Umbilical cord (tissue), 2 donors: ENCODE measurements at places on chromosomes 3 and 15. TPM values are rescaled to one million over a fixed set of nuclear protein-coding genes. Genes with fewer than 3 reads are reported as not detected.
A peak's percentile ranks its signal among the peaks of the same experiment; 100 is the strongest.

FGF12 gene
- total RNA-seq = 7.0 TPM

UBA7 gene
- 40.9 TPM for total RNA-seq

ATP13A4 gene
- total RNA-seq = 16.6 TPM

TM4SF4 gene
- 2.6 TPM for total RNA-seq

- DNase-seq = peak; percentile 97
Observed at GRCh38 chr3:4983739-4984510, 4.7 kb downstream of the BHLHE40 start.

GRCh38 chr3:67302489-67302888 lies 304.4 kb downstream of the KBTBD8 start:
- no peak for DNase-seq

- peak; percentile 68 for DNase-seq
Observed at GRCh38 chr3:119352863-119353527, 58.8 kb downstream of the ARHGAP31 start.

DNA sequence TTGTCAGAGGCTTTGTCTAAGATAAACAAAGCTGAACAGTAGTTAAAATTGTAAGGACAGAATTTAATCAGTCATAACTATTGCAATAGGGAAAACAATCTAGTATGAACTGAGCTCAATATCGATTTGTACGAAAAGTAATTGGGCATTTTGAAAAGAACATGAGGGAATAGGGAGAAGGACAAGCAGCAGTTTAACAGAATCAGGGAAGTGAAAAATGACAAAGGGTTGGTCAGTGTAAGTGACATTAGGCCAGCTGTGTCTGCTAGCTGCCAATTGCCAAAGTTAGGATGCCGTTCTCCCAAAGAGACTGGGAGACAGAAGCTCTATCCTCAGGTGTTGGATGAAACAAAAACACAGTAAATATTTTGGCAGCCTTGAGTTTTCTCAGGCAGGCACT lies 3.3 kb upstream of the DNAJA4 start:
- DNase-seq = no peak

GRCh38 chr3:58356054-58356453 lies 23.4 kb downstream of the PXK start:
- no peak for DNase-seq

GRCh38 chr3:182234881-182235280 lies 523.2 kb downstream of the SOX2 start:
- DNase-seq = no peak

DNA sequence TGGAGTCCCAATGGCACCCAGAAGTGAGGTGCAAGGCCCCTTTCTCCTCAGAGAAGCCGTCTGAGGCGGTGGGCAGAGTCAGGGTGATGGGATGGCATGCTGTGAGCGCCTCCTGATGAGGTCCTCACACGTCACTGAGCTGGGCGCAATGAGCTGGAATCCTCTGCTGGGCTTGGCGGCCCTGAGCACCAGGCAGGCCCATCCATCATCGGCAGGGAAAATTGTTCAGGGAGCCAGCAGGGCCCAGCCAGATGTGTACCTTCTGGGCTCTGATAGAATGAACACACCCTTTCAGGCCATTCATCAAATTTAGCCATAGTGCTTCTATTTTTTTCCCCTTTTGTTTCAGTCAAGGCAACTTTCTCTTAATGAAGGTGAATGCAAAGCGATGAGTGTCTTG lies 43.7 kb downstream of the FAM3D start:
- no peak for DNase-seq

GRCh38 chr15:77516786-77517185 lies 96.1 kb downstream of the HMG20A start:
- no peak for DNase-seq

DNA sequence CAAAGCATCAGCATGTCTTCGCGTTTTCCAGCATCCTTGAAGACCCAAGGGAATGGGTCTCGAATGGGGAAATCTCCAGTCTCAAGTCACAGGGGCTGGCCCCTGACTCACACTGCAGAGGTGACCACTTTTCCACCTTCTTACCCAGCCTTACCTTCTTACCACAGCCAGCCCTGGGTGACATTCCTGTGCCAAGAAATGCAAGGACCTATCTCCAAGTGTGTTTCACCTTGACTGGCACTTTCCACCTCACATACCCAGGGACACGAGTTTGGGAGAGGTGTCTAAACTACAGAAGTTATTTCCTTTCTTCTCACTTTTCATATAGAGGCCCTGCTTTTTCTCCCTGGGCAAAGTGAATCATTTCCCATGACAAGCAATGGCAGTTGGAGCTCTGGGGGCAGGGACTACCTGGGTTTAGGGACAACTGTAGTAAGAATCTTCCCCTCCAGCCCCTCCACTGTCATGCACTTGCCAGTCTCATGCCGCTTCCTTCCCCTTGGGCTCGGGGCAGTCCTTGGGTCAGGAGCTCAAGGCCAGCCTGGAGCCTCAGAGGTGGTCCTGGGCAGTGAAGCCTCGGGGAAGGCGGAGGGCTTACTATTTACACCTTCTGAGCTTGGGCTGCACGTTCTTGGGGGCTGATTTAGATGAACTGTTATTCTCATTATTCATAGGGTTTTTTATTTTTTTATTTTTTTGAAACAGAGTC lies 16.8 kb downstream of the PAQR5 start:
- no peak for DNase-seq

GRCh38 chr3:115937054-115937453 lies 313.7 kb downstream of the GAP43 start:
- DNase-seq = no peak

DNA sequence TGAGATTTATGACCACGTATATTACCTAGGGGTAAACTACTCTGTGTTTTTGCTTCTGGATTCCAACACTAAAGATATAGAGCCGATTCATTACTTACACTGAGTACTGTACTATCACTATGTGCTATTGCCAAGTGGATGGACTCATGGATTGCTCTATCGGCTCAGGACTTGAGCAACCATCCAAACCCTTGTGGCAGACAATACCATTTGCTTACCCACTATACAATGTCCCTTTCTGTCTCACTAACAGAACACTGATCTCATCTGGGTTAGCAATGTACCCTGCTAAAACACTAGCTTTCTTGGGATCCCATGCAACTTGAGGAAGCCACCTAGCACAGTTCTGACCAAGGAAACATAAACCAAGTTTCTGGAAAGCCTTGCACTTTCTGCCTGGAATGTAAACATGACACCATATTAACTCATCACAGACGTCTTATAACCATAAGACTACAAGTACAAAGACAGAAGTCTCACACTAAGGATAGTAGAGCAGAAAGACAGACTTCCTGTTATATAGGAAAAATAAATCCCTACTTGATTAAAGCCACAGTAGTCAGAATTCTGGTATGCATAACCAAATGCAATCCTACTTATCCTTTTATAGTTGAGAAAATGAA lies 38.6 kb downstream of the HACD2 start:
- DNase-seq = peak; percentile 7
